ENCODE measurements at places on chromosomes 1 and 21.

DNA sequence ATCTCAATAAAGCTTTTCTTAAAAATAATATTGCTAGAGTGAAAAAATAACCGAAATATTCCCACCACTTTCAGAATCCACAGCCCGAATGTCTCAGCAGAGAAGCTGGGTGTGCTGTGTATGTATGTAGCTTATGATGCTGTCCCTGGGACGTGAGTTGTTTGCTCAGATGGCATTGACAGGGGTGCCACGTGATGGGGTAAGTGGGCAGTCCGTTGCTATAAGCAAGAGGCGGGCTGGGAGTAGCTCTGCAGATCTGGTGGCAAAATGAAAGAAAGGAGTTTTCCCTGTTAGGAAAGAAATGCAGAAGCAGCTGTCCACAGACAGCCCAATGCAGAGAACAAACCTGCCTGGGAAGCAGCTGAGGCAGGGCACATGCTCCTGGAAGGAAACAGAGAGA lies 3.8 kb upstream of the FAM20B start:
- no peak for DNase-seq

GRCh38 chr1:79104617-79105016 lies 98.1 kb upstream of the ADGRL4 start:
- DNase-seq, result no peak

- no peak for DNase-seq
Observed at GRCh38 chr1:225642177-225642576, 10.7 kb downstream of the ENAH start.

- DNase-seq, result no peak
Observed at GRCh38 chr1:9340172-9340854, 47.6 kb downstream of the SPSB1 start.

DNA sequence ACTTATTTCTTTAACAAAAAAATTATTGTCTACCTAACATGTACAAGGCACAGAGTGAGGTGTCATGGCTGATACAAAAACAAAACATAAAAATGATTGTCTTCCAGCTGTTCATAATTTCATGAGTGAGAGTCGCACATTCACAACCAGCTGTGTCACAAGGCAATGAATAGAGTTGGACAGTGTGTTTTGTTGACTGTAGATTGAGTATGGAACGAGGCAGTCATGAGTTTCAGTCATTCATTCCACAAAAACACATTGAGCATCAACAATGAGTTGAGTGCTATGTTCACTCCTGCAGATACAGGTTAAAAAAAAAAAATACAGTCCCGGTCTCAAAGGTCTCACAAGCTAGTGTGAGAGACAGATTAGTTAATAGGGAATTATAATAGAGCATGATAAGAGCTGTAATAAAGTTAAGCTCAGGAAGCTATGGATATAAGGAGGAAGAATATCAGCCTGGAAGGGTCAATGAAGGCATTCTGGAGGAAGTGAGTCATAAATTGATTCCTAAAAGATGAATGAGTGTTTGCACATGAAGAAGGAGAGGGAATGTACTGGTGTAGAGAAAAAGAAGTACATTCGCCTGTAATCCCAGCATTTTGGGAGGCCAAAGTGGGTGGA lies 47.8 kb upstream of the ARHGAP29 start:
- no peak for DNase-seq

GRCh38 chr1:119318466-119319309 lies 49.9 kb upstream of the HAO2 start:
- DNase-seq, result no peak

DNA sequence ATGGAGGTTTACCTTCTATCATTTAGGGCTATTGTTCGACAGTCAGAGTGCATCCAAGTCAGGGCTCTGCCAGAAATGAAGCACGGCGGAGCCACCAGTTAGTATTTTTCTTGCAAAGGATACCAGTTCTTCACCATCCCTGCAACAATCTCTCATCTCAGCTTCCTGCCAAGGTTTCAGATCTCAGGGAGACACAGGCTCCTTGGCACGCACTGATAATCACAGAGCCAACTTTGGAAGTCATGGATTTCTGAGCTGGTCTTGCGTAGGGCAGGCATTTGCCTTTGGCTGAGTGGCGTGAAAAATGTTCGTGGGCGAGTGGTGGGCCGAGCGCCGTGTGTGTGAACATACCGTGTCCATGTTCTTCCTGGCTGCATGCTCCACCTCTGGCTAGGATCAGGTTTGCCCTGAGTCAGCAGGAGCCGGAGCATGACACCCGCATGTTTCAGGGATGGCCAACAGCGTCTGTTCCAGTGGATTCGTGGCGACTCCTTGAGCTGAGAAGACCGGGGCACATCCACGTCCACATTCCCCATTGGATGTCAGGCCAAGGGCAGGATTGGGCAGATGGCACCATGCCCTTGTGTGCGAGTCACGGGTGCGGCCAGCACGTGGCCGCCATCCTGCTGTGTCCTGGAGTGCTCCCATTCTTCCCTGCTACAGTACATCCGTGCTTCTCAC lies 118.5 kb upstream of the C1orf174 start:
- no peak for DNase-seq

DNA sequence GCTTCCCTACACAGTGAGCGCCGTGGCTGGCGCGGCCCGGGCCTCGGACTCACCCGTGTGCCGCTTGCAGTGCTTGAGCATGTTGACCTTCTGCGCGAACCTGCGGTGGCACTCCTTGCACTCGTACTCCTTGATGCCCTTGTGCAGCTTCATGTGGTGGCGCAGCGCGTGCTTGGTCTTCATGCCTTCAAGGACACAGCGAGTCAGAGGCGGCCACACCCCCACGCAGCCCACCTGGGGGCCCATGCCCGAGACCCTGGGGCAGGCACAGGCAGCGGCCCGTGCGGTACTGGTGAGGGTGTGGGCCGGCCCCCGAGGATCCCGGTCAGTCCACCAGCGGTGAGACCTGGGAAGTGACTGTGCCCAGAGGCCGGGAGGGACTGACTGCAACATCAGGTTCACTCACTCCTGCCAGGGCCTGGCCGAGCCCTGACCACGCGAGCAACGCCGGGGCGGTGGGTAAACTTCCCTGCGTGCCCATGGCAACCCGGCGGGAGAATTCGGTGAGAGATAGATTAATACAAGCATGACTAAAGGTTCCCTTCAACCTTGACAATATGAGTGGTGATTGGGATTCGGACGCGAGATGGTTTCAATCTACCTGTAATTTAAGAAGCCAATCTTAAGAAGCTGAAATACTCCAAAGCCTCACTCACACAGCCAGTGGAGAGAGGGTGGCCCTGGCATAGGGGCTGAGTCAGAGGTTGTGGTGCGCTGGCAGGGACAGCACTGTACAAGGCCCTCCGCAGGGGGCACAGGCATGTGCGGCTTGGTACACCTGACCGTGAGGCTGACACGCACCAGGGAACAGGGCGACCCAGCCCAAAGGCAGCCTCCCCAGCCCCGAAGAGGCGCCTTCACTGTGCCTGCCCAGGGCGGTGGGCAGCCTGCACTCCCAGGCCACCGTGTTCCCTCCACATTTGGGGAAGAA lies 49.1 kb upstream of the RIPK4 start:
- no peak for DNase-seq

- DNase-seq, result peak; percentile 84
Observed at GRCh38 chr1:170010443-170010842, 64.1 kb downstream of the KIFAP3 start.

DNA sequence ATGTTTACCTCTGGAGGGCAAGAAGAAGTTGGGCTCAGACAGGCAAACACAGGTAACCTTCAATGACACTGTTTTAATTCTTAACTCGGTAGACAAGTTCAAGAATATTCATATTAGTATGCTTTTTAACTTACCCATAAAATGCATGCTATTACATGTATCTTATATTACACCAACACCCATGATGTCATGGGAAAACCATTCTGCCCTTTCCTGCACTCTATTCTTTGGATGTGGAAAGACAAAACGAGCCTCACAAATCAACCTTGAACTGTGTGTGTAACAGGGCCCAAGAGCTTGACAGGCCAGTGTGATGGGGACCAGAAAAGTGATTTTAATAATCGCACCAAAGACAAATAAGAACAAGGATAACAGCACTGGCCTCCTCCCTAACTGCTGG lies 22.6 kb upstream of the RAP1GAP start:
- no peak for DNase-seq

DNA sequence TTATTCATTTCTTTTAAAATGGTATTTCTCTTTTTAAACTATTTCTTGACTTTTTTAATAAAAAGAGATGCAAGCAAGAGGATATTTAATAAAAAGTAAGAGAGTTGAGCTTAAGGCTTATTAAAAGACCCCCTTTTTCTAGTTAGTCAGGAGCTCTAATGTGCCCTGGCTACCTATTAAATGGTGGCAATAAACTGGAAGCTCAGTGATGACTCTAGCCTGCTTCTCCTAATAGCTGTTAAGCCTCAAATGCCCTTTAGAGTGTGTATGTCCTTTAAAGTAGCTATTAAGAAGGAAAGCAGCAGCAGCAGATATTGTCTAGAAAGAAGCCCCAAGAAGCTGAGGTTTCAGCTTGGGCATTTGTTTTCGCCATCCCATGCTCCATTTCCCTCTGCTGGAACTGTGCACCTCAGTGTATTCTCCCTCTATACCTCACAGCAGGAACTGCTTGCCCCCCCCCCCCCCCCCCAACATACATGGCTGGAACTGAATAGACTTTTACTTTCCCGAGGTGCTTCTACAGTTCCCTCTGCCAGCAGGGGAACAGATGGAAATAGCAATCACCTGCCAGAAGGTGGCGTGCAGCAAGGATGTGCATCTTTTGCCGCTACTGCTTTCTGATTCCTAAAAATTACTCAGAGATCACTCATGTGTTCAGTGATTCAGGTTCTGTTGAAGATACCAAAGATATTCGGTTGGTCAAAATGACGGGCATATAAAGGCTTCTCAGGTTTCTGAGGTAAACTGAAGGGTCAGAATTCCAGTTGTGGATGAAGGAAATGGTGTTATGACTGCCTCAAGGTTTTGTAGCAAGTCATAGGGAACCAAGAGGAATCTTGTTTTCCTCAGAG lies 2.5 kb downstream of the RGS4 start:
- peak; percentile 85 for DNase-seq

DNA sequence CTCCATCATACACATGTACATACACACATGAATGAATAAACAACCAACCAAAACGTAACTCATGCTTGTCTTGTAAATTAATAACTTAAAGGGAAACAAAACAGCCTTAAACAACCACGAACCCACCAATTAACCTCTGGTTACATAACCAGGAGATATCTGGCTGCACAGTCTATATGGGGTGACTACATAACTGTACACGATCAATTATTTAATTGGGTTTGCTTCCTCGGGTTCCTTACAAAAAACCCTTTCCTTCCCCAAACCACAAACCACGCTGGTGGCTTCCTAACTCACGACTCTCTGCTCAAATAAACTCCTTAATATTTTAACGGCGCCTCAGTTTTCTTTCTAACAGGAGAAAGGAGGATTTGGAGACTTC lies 744 bp downstream of the ZNF670 start:
- DNase-seq, result no peak
